ENCODE measurements at places on chromosomes 12 and 14.
A peak's percentile ranks its signal among the peaks of the same experiment; 100 is the strongest.

DNA sequence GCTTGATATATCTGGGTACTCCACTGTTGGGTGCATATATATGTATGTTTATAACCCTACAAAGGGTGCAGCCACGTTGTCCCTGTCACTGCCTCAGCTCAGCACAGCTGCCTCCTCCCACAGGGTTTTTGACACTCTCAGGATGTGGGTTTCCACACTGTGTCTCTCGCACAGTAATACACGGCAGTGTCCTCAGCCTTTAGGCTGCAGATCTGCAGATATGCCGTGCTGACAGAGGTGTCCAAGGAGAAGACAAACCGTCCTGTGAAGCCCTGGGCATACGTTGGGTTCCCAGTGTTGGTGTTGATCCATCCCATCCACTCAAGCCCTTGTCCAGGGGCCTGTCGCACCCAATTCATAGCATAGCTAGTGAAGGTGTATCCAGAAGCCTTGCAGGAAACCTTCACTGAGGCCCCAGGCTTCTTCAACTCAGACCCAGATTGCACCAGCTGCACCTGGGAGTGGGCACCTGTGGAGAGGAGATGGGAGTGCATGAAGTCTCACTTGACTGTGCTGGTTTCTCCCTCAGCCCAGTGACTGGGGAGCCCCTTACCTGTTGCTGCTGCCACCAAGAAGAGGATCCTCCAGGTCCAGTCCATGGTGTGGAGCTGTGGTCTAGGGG lies 498.7 kb downstream of the TMEM121 start:
- DNase-seq, result no peak

DNA sequence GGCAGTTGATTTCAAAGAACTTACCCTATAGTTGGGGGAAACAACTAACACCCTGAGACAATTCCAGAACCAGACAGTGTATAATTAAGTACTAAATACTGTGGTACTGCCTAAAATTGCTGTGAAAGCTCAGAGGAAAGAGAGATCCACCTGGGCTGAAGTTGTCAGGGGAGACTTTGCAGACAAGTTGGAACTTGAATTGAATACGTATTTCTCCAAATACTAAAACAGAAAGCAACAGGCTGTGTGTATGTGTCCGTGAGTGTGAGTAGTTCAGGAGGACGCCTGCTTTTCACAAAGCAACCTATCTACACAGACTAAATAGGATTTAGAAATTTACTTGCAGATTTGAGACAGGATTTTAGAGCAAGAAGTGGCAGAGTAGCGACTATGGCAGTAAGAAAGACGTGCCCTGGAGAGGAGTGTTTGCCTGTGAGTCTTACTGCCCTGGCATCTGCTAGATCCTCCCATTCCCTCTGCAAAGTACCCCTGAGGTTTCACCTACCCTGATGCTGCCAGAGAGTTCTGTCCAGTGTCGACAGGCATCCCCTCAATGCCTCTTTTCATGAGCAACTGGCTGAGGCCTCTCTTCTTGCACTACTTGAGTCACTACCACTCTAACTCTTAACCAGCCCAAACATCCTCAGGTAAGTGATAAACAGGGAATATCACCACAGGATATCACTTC lies 37.4 kb upstream of the BMP4 start:
- no peak for DNase-seq

DNA sequence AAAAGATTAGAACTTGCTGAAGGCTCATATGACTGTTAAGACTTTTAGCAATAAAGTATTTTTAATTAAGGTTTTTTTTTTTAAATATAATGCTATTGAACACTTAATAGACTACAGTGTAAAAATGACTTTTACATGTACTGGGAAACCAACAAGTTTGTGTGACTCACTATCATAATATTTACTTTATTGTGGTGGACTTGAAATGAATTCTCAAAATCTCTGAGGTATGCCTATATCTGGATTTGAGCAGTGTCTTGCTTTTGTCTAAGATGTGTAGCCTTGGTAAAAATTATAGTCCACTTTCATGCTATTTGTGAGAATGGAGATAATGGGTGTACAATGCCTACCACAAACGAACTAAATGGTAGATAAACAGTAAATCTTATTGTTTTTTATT lies 33.9 kb upstream of the NAV3 start:
- DNase-seq, result no peak

DNA sequence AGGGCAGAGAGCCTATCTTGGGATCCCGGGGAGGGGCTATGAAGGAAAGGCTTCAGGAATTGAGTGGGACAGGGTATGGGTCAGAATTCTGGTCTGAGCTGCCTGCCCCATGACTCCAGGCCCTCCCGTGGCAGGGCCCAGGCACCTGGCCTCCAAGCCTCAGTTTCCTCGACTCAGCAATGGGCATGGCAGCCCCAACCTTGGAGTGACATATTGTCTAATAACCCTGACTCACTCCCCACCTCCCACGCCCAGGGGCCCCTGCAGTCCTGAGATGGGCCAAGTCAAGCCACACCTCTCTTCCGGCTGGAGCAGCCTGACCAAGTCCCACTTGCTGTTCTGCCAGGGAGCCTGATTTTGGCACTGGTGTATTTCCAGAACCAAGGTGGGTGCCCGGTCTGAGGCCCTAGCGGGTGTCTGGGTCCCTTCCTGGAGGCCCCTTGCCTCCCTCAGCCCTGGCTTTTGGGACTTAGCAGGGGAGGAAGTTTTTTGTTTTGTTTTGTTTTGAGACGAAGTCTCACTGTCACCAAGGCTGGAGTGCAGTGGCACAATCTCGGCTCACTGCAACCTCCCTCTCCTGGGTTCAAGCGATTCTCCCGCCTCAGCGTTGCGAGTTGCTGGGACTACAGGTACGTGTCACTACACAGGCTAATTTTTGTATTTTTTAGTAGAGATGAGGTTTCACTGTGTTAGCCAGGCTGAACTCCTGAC lies 40.3 kb upstream of the RCOR1 start:
- DNase-seq, result no peak

DNA sequence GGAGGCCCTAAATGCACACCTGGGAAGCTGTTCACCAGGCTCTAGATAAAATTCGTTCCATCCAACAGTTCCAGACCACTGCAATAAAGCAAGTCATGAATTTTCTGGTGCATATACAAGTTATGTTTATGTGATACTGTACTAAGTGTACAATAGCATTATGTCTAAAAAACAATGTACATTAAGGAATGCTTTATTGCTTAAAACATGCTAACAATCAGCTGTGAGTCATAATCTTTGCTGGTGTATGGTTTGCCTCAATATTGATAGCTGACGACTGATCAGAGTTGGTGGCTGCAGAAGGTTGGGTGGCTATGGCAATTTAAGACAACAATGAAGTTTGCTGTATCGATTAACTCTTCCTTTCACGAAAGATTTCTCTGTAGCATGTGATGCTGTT lies 52.3 kb downstream of the ATG14 start:
- no peak for DNase-seq

DNA sequence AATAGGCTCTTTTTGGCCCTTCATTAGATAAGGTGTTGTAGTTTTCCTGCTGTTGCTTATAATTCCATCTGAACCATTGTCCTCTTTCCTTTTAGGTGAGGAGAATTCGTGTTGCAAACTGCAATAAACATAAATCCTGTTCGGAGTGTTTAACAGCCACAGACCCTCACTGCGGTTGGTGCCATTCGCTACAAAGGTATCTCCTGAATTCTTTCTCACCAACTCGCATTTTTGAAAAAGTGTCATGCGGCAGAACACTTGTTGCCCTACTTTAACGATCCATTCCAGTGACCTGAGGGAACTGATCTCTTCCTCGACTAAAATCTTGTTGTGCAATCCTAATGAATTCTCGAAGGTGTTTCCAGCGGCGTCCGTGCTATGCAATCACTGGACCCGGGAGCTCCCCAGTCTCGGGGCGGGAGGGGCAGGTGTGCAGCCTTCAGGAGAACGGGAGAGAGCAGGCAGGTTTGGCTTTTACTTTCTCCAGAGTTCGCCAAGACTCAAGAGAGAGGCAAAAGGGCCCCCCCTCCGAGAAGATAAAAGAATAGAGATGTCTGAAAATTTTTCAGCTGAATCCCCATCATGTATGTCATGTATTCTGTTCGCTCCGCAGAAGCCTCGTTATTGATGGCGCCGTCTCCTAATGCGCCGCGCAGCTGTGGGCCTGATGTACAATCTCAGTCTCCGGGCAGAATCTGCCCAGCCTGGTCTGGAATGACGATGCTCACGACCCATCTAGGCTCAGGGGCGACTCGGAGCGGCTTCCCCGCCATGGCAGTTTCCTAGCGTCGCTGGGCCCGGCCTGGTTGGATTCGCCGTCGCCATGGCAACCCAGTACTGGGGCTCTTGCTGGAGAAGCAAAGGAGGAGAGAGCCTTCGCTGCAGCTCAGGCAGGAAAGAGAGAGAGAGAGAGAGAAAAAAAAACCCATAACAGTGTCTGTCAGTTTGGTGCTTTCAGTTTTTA lies 38.2 kb downstream of the PLXNC1 start:
- DNase-seq, result no peak

DNA sequence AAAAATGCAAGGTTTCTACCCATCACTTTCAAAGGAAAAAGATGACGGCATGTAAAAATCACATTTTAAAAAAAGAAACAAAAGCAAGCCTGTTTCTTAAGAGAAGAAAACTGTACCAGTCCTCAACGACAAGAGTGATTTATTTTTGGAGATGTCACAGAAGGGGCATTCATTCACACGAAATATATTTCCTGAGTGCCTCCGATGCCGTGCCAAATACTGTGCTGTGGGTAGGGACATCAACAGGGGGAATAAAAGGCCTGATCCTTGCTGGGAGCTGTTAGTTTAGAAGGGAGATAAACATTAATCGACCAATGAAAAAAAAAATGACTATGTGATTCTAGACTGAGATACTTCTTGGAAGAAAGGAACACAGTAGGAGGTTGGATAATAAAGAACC lies 297.5 kb upstream of the SOX5 start:
- no peak for DNase-seq

DNA sequence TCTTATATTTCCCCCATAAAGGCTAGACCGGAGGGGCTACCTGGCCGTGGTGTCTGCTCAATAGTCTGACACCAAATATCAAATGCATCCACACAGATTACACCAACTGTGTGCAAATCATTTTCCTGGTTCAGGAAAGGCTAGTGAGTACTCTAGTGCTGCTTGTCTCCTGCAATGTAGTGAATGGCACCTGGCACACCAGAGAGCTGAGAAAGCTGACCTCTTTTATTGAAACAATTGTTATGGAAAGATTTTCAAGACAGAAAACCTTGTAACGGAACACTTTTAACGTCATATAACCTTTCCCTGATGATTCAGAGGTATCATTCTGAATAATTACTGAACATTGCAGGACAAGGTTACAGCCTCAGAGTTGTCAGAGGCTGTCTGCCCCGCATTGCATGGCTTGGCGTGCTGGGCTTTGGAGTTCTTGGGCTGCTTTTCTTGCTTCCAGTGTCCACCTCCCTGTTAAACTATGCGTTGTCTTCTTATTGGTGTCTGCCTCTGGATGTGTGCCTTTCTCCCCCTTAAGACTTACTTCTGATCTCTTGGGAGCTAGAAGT lies 40.7 kb upstream of the HDAC7 start:
- DNase-seq, result no peak

DNA sequence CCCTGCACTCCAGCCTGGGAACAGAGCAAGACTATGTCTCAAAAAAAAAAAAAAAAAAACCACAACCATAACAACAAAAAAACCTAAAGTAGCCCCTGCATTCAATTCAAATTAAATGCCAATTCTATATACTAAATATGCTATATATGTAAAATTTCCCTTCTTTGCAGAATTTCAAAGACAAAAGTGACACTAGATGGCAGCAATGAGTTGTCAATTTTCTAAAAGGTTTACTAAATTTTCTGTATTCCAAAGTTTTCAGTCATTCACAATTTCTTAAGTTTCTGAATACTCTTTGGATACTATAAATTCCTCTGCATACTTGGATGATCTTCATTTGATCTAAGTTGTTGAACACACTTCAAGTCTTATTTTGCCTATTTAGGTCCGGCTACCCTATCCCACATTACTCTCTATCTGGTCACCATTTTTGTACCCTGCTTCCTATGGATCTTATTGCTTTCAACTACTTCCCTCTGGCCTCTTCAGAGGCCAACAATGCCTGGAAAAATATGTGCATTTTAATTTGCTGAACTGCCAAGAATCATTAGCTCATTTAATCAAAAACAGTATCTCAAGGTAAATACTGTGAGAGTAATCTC lies 27.9 kb downstream of the HNRNPC start:
- DNase-seq, result no peak

DNA sequence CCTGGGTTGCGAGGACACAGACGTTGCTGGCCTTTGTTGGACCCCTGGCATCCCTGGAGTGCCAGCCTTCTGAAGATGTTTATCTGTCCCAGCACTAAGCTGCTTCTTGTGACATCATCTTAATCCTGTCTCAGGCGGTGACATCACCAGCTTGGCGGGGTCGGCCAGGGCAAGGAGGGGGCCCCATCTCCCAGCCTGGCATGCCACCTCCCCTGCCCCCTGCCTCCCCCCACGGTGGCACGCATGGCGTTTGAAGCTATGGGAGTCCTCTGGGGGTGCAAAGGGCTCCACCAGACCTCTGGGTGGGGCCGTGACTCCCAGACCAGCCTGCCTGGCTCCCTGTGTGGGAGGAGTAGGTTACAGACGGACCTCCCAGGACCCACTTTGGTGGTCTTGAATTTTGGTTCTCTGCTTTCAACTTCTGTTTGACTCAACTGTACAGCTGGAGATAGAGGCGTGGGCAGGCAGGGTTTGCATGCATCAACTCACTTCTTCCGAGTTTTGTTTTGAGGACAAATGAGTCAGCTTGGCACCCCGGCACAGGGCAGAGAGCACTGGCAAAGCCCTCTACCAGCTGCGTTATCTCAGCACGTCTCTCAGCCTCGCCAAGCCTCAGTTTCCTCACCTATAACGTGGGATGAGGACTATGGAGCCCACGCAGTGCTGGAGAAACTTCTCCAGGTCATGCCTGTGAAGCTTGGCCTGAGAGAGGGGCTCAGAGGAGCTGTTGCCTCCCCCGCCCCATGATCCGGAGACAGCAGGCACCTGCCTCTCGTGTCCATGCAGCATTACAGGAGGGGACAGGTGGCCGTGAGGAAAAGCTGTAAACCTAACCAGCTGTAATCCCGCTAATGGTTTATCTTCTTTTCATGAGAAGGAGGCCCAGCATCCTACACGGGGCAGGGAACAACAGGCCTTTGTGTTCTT lies 38.8 kb upstream of the EML1 start:
- peak; percentile 84 for DNase-seq

- DNase-seq, result no peak
These were observed 170.9 kb downstream of the DUSP6 start for GRCh38 chr12:89181271-89181920.

GRCh38 chr12:80777587-80777986 lies 60.9 kb downstream of the MYF5 start:
- DNase-seq, result no peak

GRCh38 chr14:38302966-38303365 lies 47.1 kb upstream of the CLEC14A start:
- DNase-seq, result no peak

- DNase-seq, result no peak
These were observed 42.1 kb downstream of the MAP1LC3B2 start for GRCh38 chr12:116600959-116601918.

Measured in chondrocyte (in vitro differentiated cells).